EH (cell line): ENCODE measurements at places on chromosomes 1 and 21.
A peak's percentile ranks its signal among the peaks of the same experiment; 100 is the strongest.

- no peak for DNase-seq
Observed at GRCh38 chr1:7007902-7008301, 222.6 kb downstream of the CAMTA1 start.

DNA sequence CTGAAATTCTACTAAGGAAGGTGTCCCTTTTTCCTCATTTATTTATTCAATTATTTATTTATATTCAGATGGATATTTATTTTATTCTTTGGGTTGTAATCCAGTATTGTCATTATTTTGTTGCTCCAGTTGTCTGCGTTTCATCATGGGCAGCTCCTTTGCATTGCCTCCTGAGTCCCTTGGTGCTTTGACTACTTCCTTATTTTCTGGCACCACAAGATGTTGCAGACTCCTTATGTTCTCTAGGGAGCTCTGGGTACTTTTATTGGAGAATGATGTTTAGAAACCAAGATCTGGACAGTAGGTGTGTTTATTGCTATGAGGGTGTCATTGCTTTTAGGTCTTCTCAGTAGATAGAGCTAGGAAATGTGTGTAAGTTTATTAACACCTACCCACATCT, 59.9 kb upstream of the ERRFI1 start:
- DNase-seq, result no peak

GRCh38 chr1:17211377-17211776, 6.4 kb downstream of the PADI1 start:
- DNase-seq, result no peak

DNA sequence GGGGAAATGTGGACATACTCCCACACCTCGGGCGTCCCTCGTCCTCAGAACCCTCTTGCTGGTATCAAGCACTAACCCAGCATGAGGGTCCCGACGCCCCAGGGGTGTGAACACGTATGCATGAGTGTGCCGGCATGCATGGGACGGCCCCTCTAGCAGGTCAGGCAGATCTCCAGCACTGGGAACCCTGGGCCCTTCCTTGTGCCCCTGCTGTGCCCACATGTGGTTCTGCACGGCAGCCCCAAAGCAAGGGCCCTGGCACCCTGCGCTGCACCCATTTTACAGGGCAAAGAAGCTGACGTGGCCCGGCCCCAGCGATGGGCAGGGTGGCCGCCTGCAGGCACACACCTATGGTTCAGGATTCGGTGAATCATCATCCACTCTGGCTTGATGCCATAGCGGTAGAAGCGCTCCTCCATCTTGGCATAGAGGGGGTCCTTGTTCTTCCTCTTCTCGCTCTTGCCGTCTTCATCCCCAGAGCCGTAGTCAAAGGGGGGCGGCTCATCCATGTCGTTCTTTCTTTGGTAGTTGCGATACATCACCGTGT, 34.2 kb downstream of the CHD5 start:
- no peak for DNase-seq

DNA sequence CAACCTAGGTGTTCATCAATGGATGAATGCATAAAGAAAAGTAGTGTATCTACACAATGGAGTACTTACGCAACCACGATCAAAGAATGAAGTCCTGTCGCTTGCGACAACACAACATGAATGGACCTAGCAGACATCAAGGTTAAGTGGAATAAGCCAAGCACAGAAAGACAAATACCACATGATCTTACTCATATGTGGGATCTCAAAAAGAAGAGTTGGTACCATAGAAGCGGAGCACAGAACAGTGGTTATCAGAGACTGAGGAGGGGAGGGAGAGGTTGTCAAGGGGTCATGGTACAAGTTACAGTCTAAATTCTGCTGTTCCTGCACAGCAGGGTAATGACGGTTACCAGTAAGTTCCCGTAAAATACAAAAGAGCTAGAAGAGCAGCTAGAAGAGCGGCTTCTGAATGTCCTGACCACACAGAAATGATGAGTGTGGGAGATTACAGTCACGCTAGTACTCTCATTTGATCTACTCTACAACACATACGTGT, 36.7 kb downstream of the NPHP4 start:
- no peak for DNase-seq

GRCh38 chr1:24266398-24266941, 52.7 kb upstream of the GRHL3 start:
- peak; percentile 99 for DNase-seq

GRCh38 chr1:177568622-177569021, 397.9 kb downstream of the BRINP2 start:
- DNase-seq, result no peak

- DNase-seq, result no peak
Observed at GRCh38 chr1:34520111-34520510, 234.7 kb upstream of the GJB5 start.

DNA sequence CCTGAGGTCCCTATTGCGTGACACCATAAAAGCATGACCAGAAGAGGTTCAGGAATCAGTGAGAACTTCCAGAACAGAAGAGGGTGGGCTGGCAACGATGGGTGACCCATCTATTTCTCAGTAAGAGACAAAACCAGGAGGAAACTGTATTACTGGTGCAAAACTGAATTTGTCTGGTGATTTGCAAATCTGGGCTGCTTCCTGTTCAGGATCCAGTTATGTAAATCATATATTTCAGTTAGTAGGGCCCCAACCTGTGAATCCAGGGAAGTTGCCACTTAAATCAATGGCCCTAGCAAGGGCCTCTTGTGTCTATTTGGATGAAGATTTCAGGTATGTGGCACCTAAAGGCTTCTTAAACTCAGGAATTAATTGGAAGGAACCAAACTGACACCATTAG, 23.1 kb upstream of the SMAP2 start:
- no peak for DNase-seq

GRCh38 chr1:210626341-210626740, 297.6 kb downstream of the HHAT start:
- DNase-seq, result no peak

DNA sequence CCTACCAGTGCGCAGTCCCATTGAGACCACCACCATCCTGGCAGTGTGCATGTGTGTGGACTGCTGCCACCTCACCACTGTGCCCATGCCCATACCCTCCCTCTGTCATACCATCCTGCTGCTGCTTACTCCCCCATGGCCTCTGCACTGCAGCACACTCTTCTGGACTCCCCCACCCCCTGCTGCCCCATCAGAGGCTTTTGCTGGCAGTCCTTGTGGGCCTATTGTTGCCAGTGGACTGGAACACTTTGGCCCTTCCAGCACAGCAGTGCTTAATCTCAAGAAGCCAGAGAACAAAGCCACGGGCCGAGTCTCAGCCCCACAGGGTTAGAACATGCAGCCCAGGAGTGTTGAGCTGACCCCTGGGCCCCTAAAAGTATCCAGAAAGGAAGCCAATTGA, 41.9 kb upstream of the IVNS1ABP start:
- DNase-seq, result no peak

GRCh38 chr1:77350012-77350770, 68.4 kb downstream of the AK5 start:
- DNase-seq, result peak; percentile 16

DNA sequence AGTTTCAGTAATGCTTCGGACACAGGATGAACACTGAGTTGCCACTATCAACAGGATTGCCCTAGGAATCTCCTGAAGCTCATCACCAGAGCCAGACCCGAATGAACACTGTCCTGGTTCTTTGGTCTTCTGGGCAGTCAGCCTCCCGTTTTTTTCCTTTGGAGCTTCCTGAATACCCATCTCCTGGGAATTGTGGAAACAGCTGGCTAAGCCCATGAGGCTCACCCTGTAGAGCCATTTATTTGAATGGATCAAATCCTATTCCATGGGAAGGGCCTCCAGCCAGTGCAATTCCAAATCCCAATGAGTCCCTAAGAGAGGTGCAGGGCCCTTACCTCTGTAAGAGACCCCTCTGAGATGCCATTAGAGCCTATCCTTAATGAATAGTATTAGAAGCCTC, 5.9 kb downstream of the RCSD1 start:
- DNase-seq, result no peak

GRCh38 chr1:92585831-92586230, 99.1 kb upstream of the GFI1 start:
- no peak for DNase-seq

DNA sequence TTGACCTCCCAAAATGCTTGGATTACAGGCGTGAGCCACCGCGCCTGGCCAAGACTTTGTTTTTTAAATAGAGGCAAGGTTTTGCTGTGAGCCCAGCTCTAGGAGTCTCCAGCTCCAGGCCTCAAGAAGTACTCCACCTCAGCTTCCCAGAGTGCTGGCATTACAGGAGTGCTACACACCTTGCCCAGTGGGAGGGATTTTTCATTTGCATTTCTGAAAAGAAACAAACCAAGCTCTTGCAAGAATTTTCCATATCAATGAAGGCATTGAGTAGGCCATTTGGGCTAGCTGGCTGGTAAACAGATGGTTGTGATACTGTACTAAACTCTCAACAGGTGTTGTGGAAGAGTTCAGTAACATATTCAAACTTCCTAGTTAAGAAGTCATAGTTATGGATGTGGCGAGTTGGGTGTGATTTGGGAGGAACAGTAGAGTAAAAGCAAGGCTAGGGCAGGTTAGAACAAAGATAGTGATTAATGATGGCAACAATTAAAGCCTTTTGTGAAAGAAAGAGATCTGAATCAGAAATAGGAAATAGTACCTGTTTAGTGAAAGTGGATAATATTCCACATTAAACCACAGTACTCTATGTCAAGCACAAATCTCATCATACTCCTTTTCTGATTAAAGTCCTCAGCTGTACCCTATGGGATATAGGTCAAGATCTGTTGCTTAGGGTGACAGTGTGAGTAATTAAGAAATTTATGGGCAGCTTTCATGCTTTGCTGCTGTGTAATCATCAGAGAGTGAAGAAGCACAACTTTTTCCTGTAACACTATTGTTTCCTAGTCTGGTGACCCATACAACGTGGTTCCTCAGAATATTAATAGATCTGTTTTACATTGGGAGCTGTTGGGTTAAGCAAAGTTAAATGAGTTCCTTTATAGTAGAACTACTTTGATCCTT, 10.7 kb downstream of the AKIRIN1 start:
- DNase-seq, result no peak

DNA sequence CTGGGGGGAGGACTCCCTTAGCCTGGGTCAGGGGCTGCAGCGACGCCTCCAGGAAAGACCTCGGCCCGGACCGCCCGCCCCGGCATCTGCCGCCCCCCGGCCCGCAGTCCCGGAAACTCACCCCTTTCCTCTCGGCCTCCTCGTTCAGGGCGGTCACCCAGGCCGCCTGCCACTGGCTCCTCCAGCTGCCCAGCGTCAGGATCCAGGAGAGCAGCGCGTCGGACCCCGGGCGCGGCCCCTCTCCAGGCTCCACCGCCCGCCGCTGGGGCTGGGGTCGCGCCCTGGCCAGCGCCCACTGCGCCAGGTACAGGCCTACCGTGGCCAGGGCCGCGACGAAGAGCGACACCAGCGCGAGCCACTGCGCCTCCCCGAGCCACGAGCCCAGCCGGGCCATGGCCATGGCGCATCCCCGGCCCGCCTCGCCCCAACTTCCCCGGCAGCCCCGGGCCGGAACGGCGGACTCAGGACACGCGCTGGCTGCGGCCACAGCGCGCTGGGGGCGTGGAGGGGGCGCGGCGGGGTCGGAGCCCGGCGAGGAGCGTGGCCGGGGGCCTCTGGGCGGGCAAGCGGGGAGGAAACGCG, 478 bp downstream of the C2CD2 start:
- peak; percentile 35 for DNase-seq

DNA sequence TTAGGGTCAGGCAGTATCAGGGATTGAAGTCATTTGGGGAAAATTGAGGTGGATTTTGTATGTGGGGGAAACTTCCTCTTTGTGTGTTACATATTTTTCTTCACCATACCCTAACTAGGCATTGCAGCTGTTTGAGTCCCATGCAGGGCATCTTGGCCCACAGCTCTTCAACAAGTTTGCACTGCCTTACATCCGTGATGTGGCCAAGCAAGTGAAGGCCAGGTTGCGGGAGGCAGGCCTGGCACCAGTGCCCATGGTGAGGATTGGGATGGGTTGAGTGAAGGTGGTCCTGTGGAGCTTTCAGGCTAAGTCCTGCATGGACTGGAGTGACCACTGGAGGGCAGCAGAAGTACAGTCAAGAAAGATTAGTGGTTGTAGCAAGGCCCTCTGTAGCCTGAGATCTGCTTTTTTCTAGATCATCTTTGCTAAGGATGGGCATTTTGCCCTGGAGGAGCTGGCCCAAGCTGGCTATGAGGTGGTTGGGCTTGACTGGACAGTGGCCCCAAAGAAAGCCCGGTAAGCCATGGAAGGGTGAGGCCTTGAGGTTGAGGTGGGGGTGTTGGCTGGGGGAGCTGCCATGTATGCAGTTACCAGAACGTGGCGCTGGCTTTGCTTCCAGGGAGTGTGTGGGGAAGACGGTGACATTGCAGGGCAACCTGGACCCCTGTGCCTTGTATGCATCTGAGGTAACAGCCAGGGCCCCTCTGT, 2.4 kb downstream of the UROD start:
- peak; percentile 84 for DNase-seq

DNA sequence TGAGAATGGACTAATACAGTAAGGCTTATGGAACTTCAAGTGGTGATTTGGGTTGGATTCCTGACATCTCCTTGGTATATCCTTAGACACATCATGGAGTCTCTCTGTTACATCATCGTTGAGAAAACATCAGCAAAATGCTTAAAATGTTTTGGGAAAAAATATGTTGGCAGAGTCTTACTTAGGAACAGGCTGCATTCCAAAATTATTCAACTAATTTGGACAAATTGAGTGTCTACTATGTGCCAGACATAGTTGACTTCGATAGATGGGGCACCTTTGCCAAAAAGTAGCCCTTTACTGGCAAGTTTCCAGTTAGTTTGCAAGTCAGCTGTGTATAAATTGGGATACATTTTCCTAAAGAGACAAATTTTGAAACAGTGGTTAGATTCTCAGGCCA, 253.4 kb upstream of the ST6GALNAC5 start:
- DNase-seq, result no peak

DNA sequence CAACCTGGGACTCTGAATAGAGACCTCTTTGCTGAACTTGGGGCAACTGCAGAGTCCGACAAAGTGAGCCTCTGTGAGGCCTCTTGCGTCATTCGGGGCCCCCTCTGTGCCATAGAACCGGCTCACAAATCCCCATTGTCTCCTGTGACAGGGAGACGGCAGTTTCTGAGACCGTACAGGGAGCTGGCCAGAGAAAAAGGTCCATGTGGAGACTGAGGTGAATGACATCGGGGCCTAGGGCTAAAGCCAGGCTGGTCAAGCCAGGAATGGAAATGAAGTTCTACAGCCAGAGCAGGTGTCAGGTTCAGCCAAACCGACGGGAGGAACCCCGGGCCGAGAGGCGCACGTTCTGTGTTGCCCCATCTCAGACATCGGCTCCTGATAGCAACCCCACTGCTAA, 37.1 kb upstream of the TRIM67 start:
- DNase-seq, result no peak
